ENCODE measurements at places on chromosomes 11 and 22.

- DNase-seq: no peak
These were observed 34.1 kb downstream of the PHLDB1 start for GRCh38 chr11:118641397-118642019.

DNA sequence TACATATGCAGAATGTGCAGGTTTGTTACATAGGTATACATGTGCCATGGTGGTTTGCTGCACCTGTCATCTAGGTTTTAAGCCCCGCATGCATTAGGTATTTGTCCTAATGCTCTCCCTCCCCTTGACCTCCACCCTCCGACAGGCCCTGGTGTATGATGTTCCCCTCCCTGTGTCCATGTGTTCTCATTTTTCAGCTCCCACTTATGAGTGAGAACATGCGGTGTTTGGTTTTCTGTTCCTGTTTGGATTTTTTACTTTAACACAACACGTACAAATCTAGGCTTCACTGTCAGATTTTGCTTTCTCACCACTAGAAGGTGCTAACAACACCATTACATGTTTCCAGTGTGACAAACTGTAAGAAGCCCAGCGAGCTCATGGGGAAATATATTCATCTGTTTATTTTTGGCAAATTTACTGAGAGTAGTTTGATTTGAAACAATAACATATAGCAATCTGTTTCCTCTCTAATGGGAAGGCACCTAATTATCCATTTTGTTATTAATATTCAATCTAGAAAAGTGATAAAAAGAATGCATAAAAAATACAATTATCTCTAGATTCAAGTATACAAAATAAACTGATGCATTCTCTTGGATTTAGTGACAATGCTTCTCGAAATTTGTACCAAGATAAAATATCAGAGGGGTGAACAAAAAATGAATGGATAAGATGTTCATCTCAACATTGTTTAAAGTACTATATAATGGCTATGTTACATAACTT, 23.2 kb upstream of the BIRC3 start:
- DNase-seq: no peak

DNA sequence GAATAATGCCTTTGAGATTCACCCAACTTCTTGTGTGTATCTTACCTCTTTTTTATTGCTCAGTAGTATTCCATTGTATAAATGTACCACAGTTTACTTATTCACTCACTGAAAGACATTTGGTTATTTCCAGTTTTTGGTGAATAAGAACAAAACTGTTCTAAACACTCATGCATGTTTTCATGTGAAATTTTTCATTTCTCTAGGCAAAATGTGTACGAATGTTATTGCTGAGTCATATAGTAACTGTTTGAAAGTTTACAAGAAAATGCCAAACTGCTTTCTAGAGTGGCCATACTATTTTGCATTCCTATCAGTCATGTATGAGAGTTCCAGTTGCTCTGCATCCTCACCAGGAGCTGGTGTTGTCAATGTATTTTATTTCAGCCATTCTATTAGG, 8.8 kb upstream of the EMSY start:
- no peak for DNase-seq

DNA sequence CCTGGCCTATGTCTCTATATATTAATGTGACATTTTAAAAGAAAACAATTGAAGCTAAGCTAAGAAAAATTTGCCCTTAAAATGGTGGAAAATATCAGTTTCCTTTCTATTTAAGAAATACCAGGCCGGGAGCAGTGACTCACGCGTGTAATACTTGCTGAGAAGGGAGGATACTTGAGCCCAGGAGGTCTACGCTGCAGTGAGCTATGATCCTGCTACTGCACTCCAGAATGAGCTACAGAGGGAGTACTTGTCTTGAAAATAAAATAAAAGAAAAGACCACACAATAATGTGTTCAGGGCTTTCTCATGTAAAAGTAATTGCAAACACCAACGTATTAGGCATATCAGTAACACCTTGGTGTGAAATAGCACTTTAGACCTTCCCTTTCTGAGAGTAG, 1.4 kb upstream of the PRSS23 start:
- no peak for DNase-seq

DNA sequence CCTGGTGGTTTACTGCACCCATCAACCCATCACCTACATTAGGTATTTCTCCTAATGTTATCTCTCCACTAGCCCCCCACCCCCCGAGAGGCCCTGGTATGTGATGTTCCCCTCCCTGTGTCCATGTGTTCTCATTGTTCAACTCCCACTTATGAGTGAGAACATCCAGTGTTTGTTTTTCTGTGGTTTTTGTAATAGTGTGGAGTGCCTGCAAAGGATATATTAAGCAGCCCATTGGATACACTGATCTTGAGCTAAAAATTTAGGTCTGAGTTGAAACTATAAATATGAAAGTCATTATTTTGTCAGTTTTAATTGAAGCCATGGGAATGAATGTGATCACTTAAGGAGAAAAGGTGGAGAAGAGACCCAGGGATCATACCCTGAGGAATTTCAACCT, 23.0 kb downstream of the MRPL48 start:
- no peak for DNase-seq

- DNase-seq: no peak
These were observed 839 bp downstream of the LRRN4CL start for GRCh38 chr11:62688491-62688890.

GRCh38 chr22:47206666-47207218, 444.3 kb downstream of the TBC1D22A start:
- DNase-seq: no peak

- DNase-seq: no peak
These were observed 605.0 kb upstream of the CADM1 start for GRCh38 chr11:116109228-116109627.

GRCh38 chr11:59188954-59189353, 17.0 kb downstream of the DTX4 start:
- DNase-seq: no peak

DNA sequence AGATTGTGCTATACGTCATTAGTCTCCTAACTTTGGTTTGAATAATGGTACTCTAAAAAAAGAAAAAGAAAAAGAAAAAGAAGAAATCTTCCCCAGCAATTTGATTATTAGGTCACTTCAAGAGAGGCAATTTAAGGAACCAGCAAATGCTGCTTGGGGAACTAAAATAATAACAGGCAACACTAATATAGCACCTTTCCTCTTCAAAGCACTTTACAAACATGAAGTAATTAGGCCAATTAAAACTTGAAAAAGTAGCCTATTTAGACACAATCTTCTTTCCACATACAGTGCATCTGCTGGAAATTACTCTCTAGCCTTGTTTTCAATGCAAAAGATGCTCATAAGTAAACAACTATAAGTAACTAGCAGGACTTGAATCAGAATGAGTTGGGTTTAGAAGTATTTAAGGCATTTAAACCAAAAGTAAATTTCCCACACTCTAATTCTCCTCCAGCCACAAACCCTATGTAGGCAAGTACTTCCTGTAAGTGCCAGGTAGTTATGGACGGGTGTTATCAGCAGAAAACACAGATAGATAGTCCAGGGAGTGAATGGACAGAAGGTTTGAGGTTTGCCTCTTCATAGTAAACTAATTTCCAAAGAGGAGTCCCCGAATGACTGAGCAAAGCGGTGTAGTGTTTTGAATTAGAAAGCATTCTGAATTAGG, 44.5 kb downstream of the LRRC4C start:
- DNase-seq: no peak

DNA sequence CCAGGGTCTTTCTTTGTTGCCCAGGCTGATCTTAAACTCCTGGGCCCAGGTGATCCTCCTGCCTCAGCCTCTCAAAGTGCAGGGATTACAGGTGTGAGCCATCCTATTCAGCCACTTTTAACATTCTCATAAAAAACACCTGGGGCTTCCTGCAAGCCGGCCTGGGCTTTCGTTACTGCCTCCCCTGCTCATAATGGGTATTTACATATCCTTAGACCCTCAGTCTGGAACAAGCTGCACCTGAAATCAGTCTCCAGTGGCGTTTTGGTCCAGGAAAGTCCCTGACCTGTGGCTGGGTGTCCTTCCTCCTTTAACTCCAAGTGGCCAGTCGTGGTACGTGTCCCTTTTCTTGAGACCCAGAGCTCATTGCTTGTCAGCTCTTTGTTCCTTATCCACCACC, 320.7 kb downstream of the TMEM135 start:
- no peak for DNase-seq

GRCh38 chr11:61693922-61694601, 13.9 kb downstream of the DAGLA start:
- DNase-seq: no peak

DNA sequence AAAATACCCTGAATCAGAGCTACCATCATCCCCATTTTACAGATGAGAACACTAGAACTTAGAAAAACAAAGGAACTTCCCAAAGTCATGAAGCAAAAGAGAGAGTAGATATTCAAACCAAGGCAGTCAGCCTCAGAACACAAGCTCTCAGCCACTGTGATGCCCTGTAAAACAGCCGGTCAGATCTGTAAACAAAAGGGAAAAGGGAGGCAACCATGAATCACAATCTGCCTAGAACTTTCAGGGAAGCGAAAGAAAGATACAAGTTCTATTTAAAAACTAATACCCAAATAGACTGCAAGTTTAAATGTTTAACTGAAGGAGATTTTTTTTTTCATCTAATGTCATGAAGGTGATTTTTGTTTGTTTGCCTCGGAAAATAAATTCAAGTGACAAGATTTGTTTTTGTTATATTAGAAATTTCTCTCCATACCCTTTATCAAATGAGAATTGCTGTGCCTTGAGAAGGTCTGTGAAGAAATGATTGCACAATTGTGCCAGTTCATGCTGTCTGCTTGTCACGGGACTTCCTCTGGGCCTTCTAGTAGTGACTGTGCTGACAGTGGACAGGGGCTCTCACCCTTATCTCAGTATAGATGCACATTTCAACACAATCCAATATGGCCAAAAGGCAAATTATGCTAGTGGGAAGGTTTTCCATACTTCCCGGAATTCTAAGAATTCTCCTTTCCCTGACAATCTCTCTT, 11.7 kb downstream of the SAA1 start:
- no peak for DNase-seq

- DNase-seq: no peak
These were observed 752.7 kb downstream of the METTL15 start for GRCh38 chr11:28860893-28861292.

- no peak for DNase-seq
These were observed 115.3 kb upstream of the TBCEL start for GRCh38 chr11:120908461-120909181.

- DNase-seq: no peak
These were observed 175.7 kb downstream of the TMEM135 start for GRCh38 chr11:87213444-87213843.

Measured in HAP-1 (cell line).